ENCODE measurements at places on chromosomes 12 and 14. TPM values are rescaled to one million over a fixed set of nuclear protein-coding genes. Genes with fewer than 3 reads are reported as not detected.

Gene KRT82
- total RNA-seq = not detected

Gene JAG2
- 0.53 TPM for total RNA-seq

Gene COL2A1
- total RNA-seq = not detected

Gene DYNLL1
- total RNA-seq = 327 TPM

Gene LRTM2
- not detected for total RNA-seq

Gene MRPL51
- 110 TPM for total RNA-seq

Gene SIX6
- total RNA-seq = not detected

Gene NOS1
- not detected for total RNA-seq

Gene PARPBP
- 8.9 TPM for total RNA-seq

Gene DHRS2
- not detected for total RNA-seq

Gene LTBP2
- 96.8 TPM for total RNA-seq

All from myometrial cell (primary cell).